ENCODE measurements at places on chromosomes 6 and 20.

DNA sequence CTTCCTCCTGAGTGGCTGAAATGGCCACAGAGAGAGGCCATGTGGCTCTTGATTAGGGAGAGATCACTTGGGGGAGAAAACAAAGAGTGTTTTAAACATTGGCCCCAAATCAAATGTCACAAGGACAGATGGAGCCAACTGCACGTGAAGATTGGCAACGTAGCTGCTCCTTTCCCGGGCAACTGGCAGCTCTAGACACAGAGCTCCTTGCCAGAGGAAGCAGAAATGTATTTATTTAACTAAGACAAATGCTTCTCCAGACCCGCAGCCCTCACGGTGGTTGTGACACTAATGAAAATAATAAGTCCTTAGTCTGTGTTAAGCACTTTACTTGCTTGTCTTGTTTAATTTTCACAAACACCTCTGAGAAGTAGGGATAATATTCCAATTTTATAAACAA is 49.6 kb upstream of the DSN1 start:
- DNase-seq: no peak

- no peak for DNase-seq
These were observed 63.7 kb downstream of the CTNNBL1 start for GRCh38 chr20:37757550-37757949.

GRCh38 chr6:146224449-146224848 is 195.6 kb downstream of the GRM1 start:
- no peak for DNase-seq

DNA sequence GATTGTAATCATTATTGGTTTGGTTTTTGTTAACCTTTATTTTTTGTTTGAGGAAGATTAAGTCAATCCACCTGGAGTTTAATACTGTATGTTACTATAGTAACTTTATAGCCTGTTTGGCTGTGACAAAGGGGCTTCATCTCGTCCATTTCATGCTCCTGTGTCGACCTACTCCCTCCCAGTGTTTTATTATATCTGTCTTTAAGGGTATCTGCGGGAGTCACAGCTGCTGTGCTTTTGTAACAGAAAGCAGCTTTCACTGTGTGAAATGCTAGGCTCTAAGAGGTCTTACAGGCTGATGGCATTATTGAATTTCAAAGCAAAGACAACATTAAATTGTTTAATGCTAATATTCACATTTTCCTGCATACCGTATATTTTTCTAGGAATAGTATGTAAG is 698.0 kb upstream of the POU3F2 start:
- DNase-seq: no peak

GRCh38 chr20:59673288-59673997 is 69.1 kb downstream of the PHACTR3 start:
- no peak for DNase-seq

All from NCI-H1436 (cell line).